ENCODE measurements at places on chromosomes 11 and 22.
A peak's percentile ranks its signal among the peaks of the same experiment; 100 is the strongest.

GRCh38 chr11:45794169-45794568 lies 10.8 kb upstream of the SLC35C1 start:
- DNase-seq, result no peak

GRCh38 chr11:17760102-17761029 lies 25.8 kb downstream of the KCNC1 start:
- peak; percentile 90 for DNase-seq

DNA sequence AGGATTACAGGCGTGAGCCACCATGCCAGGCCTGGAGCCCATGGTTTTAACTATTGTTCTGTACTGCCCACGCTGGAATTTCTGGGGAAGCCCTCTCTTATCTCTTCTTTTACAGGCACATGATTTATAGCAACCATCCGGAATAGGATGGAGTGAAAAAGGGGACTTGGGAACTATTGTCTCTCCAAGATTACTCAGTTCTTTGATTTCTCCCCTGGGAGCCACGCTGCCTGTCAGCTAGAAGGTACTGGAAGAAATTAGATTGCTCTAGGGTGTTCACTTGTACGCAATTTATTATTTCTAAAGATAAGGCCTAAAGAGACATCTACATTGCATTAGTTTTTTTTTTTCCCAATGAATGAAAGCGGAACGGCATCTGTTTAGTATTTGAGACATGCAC lies 65.6 kb upstream of the PTPRJ start:
- DNase-seq, result peak; percentile 66

- DNase-seq, result no peak
Measured at GRCh38 chr22:17634696-17635095, 3.9 kb upstream of the BCL2L13 start.

DNA sequence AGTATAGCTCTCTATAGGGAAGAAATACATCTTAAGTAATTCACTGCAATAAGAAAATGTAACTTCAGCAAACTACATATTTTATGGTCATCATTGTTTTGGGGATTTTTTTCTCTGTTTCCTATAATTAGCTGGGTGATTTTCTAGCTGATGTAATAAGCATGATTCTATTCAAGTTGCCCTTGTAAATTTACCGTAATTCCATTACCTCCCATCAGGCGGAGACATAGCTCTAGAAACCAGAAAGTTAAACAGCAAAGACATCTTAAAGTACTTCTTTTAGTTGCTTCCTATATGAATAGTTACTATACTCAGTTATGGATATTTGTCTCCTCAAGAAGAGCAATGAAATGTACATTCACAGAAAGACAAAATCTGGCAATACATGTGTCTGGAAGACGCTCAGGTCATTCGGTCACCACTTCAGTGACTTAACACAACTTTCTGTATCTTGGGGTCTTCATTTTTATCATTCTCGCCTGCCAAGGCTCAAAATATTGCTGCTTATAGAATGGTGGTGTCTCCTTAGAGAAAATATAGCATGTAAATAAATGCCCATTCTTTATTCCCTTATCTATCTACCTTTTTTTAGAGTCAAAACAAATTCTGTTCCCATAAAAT lies 239.9 kb upstream of the ZC3H12C start:
- peak; percentile 85 for DNase-seq

GRCh38 chr22:48320683-48321451 lies 1506.8 kb downstream of the BRD1 start:
- DNase-seq, result no peak

DNA sequence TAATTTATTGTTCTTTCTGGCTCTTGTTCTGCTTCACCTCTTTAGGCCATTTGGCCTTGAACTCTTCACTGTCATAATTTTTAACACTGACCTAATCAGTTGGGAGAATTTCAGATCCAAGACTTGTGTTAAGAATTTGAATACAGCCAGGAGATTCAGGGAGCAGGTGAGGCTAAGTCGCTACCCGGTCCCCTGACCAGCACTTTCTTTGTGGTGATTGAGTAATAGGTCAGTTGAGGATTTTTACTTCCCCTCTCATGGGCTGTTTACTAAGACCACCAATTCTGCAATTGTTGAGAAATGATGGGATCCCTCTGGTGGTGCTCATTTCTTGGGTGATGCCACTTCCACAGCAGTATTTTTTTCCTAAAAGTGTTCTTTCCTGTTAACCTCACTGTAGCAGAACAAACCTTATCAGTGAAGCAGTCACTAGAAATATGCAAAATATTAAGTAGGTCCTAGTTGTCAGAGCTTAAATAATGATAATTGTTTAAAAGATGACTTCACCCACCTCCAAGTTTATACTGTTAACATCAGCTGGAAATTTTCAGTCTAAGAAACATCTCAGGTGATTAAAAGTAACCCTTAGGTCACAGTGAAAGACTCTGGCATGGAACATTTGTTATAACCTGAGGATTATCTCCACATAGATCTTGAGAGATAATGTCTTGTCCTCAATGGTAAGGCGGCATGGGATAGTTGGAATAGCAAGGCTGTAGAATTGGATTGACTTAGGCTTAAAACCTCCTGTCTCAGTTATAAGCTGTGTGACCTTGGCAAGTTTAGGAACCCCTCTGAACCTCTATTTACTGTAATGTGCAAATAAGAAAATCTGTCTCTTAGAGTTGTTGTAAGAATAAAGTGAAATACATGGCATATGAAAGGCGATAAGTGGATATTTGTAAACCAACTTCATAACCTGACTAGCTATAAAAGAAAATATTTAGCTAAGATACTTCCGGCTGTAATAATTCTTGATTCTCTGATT lies 41.3 kb downstream of the POLD3 start:
- no peak for DNase-seq

GRCh38 chr22:37316405-37316804 lies 34.1 kb downstream of the CYTH4 start:
- DNase-seq, result no peak

GRCh38 chr11:114775875-114776621 lies 97.7 kb downstream of the NXPE2 start:
- no peak for DNase-seq

- no peak for DNase-seq
Measured at GRCh38 chr22:26558248-26558895, 31.6 kb downstream of the TPST2 start.

- no peak for DNase-seq
Measured at GRCh38 chr11:11534981-11535380, 86.8 kb downstream of the GALNT18 start.

- DNase-seq, result no peak
Measured at GRCh38 chr11:83156996-83157593, at the start of gene PCF11. Gene PCF11 (plus strand): TSS chr11:83157131. CDS start chr11:83157440, 309 bp downstream.

DNA sequence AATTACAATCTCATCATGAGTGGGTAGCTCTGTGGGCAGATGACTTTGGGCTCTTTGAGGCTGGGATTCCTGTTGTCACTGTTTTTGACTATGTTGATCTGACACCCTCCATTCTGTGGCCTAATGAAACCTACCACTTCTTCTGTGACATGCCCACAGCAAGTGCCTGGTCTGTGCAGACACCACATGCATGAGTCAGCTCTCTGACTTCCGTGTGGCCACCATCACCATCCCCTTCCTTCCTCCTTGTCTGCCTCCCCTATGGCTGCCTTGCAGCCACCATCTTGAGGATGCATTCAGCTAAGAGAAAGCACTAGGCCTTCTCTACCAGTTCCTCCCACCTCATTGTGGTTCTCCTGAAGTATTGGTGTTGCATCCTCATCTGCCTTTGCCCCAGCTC lies 15.3 kb upstream of the OR10V1 start:
- DNase-seq, result no peak

- DNase-seq, result no peak
Measured at GRCh38 chr22:40094485-40094884, 83.2 kb upstream of the TNRC6B start.

DNA sequence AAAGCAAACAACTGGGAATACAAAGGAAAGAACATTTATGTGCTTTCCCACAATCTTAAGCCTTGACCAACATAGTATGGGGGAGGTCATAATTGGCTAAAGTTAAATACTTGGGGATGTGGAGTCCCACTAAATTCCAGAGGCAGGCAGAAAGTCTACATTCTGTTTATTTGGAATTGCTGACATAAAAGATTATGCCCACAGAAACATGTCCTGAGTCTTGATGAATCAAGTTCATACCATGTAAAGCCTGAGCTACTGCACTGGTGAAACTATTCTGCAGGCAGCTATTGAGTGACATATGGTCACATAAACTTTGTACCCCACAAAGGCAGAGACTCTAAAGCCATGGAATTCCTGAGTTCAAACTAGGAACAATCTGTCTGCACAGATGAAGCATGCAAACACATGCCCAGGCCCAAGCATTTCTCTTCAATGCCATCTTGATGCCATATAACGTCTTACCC lies 69.9 kb upstream of the CHRM4 start:
- DNase-seq, result no peak

DNA sequence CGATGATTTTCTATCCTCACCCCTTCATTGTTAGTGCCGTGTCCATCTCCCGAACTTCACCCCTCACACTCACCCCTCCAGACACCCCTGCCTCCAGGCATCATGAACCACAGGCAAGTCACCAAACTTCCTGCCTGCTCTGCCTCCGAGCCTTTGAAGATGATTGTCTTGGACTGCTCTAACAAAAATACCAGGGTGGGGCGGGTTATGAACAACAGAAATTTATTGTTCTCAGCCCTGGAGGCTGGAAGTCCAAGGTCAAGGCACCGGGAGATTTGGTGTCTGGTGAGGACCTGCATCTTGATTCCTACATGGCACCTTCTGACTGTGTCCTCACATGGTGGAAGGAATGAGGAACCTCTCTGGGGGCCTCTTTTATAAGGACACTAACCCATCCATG lies 1508.3 kb downstream of the TBC1D22A start:
- no peak for DNase-seq

DNA sequence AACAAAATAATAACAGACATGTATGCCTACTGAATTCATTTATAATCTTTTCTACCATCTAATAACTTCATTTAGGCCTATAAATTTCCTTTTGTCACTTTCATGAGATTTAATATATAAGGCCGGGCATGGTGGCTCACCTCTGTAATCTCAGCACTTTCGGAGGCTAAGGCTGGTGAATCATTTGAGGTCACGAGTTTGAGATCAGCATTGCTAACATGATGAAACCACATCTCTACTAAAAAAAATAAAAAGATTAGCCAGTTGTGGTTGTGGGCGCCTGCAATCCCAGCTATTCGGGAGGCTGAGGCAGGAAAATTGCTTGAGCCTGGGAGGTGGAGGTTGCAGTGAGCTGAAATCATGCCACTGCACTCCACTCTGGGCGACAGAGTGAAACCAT lies 14.2 kb upstream of the NTM start:
- no peak for DNase-seq

Data from Karpas-422 (cell line).